Stimulated activated naive CD8-positive, alpha-beta T cell treated with anti-CD3 and anti-CD28 coated beads, Interleukin-15, Interleukin-2, amounts not matched to agents 100 U/mL and 50 U/mL, for 24 hours (primary cell): ENCODE measurements at places on chromosomes 5 and 9.
A peak's percentile ranks its signal among the peaks of the same experiment; 100 is the strongest.

GRCh38 chr9:116733010-116733641 is 46.0 kb downstream of the TRIM32 start:
- DNase-seq = no peak

- DNase-seq = peak; percentile 86
Measured at GRCh38 chr9:27572918-27573633, at the start of gene C9orf72. TSS of gene C9orf72 (minus strand) at chr9:27573481. CDS start at chr9:27567120, 6,361 bp downstream.

GRCh38 chr5:151174612-151175101 is 17.1 kb upstream of the ANXA6 start:
- no peak for DNase-seq

- DNase-seq = peak; percentile 8
Measured at GRCh38 chr5:146947181-146947941, 68.8 kb upstream of the PPP2R2B start.

GRCh38 chr5:90854169-90854568 is 295.6 kb downstream of the ADGRV1 start:
- DNase-seq = no peak

- DNase-seq = no peak
Measured at GRCh38 chr5:150778088-150778516, 455 bp upstream of the SMIM3 start.

- no peak for DNase-seq
Measured at GRCh38 chr9:87622923-87623322, 103.0 kb upstream of the CTSL start.

- no peak for DNase-seq
Measured at GRCh38 chr5:164202338-164202737, 696.9 kb downstream of the MAT2B start.

DNA sequence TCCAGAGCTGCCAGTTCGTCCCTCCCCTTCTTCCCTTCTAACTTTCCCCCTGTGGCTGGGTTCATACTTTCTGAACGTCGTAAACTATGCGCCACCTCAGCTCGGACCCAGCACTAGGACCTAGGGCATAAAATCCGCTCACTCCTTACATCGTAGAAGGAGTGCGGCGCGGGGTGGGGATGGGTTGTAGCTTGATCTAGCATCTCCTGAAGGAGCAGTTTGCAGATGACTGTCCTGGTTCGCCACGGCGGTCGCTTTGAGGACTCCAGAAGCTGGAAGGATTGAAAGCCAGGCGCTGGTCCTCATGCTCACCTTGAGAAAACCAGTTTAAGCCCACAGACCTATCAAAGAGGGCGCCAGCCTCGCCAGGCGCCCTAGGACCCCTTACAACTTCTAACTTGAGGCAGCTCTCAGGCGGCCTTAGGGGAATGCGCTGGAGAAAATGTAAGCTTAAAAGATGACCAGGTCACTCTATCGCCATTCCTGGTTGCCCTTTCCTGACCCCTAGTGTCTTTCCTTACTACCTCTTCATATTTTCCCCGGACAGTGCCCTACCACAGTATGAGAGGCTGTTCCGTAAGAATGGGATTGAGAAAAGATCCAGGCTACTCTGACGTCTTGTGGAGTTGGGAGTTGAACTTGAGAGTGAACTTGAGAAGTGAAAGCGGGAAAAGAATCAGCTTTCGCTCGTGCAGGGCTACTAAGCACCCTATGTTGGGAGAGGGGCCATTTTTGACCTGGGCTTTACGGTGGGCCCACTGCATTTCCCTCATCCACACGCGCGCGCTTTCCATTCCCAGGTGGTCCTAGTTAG is 2.8 kb downstream of the RORB start:
- peak; percentile 3 for DNase-seq

GRCh38 chr9:118305331-118305730 is 601.1 kb downstream of the TLR4 start:
- no peak for DNase-seq

GRCh38 chr9:2630158-2630557 is 8.6 kb downstream of the VLDLR start:
- DNase-seq = no peak

DNA sequence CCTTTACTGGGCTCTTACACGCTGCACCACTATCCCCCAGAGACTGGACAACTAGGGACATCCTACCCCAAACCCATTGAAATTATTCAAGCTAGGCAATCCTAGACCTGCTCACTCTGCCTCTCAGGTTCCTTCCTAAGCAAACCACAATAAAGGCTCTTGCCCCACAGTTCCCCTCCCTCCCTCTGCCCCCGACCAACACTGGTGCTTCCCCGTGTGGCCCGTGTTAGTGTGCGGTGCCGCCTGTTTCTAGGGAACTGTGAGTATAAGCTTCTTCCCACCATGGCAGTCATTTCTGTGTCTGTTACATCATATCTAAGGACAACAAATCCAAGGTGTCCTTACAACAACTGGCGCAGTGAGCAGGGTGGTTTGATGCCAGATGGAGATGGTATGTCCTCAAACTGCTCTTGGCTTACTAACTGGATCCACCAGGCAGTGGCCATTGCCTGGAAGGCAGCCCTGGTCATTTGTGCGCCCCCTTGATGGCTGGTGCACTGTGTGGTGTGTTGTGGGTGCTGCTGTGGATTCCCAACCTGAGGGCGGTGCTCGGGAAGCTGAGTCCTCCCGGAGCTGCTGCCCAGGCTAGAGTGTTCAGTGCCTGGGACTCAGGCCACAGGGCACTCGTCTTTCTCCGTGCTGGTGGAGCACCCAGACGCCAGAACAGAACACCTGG is 8.4 kb upstream of the MXD3 start:
- peak; percentile 38 for DNase-seq

- no peak for DNase-seq
Measured at GRCh38 chr5:179191506-179192184, 131.5 kb downstream of the ZNF354C start.

DNA sequence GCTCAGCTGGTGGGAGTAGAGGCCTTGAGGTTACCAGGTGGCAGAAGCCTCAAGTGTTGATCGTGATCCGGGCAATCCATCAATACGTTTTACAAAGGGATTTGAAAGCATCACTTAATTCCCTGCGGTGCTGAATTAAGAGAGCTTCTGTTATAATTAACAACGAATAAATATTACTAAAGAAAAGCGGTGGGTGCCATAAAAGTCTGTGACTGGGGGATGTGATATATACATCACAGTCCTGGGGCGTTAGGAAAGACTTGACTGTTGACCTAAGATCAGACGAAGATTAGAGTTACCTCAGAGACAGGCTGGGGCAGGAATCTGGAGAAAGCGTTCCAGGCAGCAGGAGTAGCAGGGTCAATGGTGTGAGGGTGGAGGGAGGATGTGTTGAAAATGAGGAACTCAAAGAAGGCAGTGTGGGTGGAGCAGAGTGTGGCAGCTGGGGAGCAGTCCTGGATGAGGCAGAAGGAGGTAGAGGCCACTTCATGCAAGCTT is 6.7 kb upstream of the C5orf63 start:
- DNase-seq = no peak

DNA sequence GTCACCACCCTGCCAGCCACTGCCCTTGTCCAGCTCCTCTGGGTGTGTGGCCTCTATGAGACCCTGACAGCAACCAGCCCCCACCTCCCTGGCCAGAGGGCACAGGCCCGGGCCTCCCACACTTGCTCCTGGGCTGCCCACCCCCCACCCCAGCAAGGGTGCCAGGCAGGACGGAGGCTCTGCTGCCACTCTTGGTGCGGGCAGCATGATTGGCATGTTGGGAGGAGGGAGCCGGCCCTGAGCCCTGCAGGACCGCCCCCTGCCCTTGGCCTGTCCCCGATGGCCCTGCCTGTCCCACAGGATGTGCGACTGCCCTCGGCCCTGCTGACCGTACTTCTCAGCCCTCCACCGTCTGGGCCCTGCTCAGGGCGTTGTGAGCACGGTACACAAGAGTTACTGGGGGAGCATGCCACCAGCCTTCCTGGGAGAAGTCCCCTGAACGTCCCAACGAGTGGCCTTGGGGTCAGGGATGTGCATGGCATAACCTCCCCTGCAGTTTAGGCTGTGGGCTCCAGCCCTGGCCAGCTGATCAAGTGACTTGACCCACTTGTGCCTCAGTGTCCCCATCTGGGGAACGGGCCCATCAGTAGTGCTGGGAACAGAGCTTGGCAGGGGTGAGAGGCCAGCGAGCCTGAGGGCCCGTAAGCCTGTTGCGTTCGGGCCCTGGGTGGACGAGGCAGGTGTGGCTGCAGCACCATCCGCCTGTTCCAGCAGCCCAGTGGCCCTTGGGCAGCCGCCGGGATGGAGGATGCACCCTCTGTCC is 16.0 kb downstream of the GPSM1 start:
- DNase-seq = no peak

GRCh38 chr9:115649991-115650472 is 503.6 kb upstream of the PAPPA start:
- no peak for DNase-seq

- no peak for DNase-seq
Measured at GRCh38 chr5:90479611-90480385, 5.1 kb downstream of the POLR3G start.

GRCh38 chr5:102523541-102524175 is 24.9 kb upstream of the SLCO6A1 start:
- no peak for DNase-seq

DNA sequence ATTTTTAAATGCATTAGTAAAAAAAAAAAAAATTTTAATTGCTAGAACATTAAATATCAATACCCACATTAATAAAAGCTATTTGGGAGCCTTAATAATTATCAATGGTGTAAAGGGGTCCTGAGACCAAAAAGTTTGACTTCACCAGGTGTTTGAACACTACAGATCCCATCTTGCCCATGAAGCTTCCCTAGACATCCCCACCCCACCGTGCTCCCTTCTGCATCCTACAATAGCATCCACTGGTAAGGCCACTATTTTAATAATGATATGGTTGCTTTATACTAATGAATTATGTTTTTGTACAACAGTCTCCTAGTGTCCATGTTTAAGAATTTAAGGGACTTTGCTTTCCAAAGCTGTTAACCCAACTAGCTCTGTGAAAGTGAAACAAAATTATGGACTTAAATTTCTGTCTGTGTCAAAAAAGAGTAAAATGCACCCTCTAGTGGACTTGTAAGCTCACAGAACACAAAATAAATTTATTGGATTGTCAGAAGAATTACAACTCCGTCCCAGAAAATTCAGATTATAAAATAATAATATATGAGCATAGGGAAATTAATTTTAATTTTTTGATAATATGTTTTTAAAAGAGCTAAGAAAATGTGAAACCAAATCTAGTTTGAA is 76.0 kb downstream of the ARL15 start:
- DNase-seq = no peak

DNA sequence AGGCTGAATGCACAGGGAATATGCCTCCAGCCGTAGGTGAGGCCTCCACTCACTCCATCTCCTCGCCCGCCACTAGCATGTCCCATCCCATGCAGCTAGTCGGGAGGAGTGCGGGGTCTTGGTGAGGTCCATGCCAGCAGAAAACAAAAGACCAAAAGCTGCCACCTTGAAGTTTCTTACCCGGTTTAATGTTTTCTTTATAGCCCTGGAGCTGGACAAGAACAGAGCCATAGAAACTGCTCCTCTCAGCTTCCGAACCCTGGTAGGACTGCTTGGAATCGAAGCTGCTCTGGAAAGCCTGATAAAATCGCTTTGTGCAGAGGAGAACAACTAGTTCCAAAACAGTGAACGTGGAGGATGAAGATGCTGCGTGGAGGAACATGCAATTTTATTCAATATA is 57.1 kb downstream of the IPPK start:
- no peak for DNase-seq

DNA sequence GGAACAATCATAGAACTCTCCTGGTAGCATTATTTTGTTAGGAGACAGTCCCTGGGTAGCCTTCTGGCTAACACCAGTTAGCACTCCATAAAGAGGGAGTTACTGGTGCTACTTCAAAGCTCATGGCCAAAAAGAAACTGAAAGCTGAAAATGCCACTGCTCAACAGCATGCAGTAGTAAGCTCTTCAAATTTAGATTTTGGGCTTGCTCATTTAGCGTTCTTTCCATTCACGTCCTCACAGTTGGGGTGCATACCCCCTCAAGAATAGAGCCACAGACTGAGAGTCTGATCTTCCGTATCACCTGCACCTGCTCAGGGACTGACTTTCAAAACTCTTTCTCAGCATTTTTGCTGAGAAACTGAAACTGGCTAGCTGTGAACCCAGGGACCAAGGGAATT is 24.7 kb downstream of the NTRK2 start:
- no peak for DNase-seq

DNA sequence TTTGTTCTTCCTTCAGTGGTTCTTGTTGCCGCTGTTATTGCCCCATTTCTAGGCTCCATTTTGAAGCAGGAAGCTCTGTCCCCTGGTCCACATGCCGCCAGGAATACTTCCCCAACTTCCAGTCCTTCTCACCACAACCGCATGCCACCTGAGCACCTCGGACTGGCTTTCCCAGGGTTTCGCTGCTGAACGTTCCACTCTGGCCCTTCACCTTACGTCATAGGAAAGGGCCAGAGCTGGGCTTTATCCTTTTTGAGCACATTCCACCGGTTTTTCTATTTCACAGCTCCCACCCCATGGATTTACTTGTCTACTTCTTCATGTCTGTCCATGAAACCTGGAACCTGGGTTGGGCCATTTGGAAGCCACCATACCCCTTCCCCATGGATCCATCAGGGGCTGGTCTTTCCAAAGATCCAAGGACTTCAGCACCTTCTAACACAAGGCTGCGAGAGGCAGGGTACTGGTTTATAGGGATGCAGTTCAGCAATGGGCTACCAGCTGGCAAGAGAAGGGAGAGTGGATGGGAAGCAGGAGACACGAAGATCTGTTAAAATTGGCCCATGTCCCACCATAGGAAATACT is 557.4 kb downstream of the BNC2 start:
- DNase-seq = no peak

DNA sequence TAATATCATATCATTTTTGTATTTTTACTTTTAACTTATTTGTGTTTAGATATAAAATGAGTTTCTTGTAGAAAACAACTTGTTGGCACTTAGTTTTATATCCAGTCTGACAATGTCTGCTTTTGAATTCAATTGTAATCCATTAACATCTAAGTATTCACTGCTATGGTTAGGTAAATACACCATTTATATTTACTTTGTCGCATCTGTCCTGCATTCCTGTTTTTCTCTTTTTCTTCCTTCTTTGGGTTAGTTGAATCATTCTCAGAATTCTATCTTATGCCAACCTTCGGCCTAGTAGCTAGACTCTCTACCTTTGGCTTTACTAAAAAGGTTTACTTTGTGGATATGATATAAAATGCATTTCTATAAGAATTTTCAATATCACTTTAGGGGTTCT is 107.6 kb downstream of the PLCXD3 start:
- DNase-seq = no peak

DNA sequence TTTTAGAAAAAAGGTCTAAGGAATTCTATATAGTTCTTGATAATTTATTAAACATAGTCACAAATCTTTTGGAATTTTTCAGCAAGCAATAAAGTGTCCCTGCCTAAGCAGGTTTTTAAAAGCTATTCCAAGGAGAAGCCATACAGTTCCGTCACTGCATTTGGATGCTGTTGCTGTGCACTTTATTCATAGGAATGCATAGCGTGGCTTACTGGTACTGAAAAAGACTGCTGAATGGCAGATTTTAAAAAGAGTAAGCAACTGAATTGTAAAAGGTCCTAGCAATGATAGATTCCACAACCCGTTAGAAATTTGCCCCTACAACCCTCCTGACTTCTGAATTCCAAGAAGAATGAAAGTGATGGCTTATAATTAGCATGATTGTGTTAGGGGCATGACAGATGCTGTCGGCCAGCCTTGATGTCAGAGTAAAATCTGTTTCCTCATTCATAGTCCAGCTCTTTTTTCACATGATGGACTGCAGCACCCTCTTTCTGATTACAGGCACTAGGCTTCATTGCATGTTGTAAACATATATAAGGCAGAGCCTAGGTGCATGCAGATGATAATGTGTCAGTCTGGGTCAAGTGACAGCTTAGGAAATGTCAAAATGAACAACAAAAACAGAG is 227.0 kb downstream of the PDE4D start:
- DNase-seq = no peak

- no peak for DNase-seq
Measured at GRCh38 chr5:145160679-145161078, 674.5 kb downstream of the PRELID2 start.
